ENCODE measurements at places on chromosomes 5 and 9.

DNA sequence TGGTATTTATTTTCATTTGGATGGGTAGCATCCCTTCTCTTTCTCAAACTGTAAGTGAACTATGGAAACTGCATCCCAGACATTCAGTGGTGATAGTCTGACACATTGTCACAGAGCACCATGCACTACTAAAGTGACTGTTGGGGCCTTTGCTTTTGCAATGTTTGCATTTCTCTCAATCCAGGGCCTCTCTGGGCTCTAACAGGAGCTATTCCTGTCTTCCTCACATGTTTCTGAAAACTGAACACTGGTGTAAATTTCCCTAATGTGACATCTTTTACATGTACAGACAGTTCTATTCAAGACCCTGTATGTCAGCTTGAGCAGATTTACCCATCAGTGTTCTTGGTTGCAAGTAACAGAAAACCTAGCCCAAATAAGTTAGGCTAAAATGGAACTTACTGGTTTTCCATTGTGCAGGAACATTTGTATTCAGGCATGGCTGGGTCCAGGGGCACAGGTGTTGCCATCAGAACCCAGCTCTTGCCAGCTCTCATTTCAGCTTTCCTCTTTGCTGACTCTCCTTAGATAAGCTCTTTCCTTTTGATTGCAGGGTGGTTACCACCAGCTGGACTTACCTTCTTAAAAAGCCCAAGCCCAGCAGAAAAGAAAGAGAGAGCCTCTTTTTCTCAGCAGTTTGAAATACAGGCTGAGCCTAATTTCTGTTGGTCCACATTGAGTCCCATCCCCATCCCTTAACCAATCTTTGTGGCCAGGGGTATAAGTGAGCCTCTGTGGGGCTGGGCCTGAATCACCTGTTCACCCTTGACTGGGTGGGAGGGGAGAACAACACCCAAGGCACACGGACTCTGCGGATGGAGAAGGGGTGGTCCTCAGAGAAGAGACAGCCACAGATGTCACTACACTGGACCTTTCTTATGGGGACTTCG, 234.3 kb downstream of the NR3C1 start:
- no peak for DNase-seq

- DNase-seq: no peak
Measured at GRCh38 chr5:134989266-134989830, 21.6 kb downstream of the CATSPER3 start.

DNA sequence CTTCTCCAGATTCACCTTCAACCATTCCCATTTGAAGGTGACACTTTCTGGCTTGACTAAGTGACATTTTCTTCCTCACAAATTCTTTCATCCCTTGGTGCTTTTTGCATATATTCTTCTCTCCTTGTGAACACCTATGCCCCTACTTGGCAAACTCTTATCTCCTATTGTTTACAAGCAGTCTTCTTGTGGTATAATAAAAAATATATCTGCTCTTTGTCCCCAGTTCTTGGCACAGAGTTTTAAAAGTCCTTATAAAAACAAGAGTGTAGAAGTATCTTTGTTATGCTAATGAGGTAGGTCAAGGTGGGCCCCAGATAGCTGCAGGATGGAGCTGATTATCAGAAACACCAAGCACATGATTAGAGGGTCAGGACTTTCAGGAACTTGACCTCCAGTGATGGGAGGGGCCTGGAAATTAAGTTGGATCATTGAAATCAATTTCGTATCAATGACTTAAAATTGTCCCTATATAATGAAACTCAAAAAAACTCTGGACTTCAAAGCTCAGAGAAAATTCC, 38.0 kb downstream of the TMEM161B start:
- DNase-seq: no peak

- DNase-seq: no peak
Measured at GRCh38 chr9:111959468-111960359, 63.1 kb downstream of the UGCG start.

- DNase-seq: no peak
Measured at GRCh38 chr5:76813982-76814562, 4.8 kb upstream of the F2RL1 start.

DNA sequence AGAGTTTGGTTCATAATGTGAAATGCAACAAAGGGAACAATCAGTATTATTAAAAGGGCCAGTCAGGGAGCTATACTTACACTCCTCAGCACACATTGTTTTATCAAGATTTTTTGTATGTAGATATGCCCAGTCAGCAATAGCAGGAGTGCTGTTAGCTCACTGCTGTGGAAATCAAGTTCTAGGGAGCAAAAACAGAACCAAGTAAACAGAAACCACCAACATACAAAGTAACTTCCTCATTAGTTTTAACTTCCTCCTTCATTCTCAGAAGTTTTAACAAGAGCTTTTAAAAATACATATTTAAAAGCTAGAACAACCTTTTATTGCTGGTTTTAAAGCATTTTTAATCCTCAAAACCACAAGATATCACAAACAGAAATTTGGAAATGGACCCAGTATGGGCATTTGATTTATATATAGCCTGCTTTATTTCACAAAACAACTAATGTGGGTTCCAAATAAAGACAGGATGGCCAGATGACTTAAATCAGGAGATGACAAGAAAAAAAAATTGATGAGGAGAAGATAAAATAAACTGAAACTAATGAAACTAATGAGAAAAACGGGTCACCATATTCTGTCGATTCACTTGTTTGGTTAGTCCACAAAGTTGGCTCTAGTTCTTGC, 178.5 kb downstream of the ADAMTS12 start:
- no peak for DNase-seq

DNA sequence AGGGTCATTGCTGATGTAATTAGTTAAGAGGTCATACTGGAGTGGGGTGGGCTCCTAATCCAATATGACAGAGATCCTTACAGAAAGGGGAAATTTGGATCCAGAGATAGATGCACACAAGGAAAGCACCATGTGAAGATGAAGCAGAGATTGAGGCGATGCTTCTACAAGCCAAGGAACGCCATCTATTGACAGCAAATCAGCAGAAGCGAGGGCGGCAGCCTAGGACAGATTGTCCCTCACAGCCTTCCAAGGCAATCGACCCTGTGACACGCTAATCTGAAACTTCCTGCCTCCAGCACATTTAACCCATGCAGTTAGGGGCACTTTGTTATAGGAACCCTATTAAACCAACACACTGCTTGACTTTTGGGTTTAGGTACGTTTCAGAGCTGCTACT, 285.1 kb upstream of the DAP start:
- no peak for DNase-seq

- DNase-seq: no peak
Measured at GRCh38 chr5:79105868-79106267, 5.7 kb upstream of the BHMT start.
